Adrenal gland (tissue), 19 donors: ENCODE measurements at places on chromosomes 2 and 18. TPM values are rescaled to one million over a fixed set of nuclear protein-coding genes. Genes with fewer than 3 reads are reported as not detected.
A peak's percentile ranks its signal among the peaks of the same experiment; 100 is the strongest.

DNA sequence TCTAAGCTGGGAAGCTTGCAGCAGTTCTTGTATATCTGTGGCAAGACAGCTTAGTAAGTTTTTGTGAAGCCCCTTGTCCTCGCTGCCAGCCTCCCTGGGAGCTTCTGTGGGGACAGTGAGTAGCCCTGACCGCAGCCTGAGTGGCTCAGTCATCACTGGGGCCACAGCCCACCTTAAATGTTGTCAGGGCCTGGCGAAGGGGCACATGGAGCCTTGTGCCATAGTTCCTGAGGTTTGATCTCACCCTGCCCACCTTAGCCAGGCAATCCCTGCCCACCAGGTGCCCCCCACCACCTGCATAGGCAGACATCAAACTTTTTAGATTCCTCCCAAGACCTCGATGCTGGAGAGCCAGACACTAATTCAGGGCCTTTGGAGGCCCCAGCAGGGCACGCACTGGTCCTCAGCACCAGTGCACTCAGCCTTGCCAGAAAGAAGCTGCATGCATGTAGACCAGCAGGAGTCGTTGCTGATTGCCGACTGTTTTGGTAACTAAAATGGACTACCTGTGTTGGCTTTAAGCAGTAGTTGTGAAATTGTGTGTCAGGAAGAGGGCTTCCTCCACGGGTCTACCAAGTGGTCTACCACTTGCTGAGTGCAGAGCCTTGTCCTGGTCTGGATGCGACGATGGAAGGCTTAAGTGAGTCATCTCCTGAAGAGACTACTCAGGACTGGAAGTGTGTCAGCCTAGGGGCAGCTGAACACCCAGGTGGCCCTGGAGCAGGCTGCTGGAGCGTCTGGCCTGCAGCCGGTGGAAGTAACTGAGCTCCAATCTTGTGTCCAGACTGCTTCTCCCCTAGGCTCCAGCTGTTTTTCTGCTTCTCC, 233.1 kb downstream of the SEPTIN10 start:
- DNase-seq, result no peak
- H3K4me1 ChIP-seq, result peaks cover 12% of the 10 kb centered on the region
- no peaks in the 10 kb centered on the region for H3K27me3 ChIP-seq
- no peaks in the 10 kb centered on the region for H3K36me3 ChIP-seq
- no peak overlapping the region for H3K27ac ChIP-seq

DNA sequence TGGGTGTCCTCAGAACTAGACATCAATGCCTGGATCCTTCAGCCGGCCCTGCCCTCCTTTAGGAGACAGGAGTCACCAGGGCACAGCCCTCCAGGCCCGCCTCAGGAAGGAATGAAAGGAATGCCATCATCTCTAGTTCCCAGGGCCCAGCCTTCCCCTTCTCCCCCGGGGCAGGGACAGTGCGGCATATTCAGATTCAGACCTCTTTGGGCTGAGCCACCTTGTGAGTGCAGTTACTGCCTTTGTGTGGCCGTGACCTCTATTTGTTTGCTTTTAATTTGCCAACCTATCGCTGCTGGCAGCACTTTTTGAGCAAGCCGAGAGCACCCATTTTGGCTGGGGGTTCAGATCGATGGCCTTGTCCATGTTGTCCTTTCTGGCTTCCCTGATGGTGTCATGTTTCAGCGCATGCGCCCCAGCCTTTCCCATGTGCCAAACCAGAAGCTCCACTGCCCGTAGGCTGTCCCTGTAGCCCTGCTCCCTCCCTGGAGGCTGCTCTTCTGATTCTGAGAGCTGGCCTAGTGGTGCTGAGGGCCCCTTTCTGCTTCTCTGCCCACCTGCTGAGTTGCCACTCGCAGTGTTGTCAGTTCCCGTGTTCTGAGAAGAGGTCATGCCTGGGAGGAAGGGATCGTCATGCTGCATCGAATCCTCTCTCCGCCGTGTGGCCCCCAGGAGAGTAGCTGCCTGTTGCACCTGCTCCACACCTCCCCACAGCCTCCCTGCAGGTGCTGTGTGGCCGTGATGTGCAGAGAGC, 10.9 kb downstream of the ANKRD23 start:
- H3K27ac ChIP-seq, result peak overlapping the region; percentile 66
- no peaks in the 10 kb centered on the region for H3K36me3 ChIP-seq
- H3K27me3 ChIP-seq, result no peaks in the 10 kb centered on the region
- H3K4me3 ChIP-seq, result no peak overlapping the region
- H3K4me1 ChIP-seq, result peaks cover 22% of the 10 kb centered on the region

The PROC gene
- not detected for total RNA-seq

- peaks cover 7% of the 10 kb centered on the region for H3K4me1 ChIP-seq
- no peak overlapping the region for H3K4me3 ChIP-seq
- no peak for DNase-seq
- H3K27ac ChIP-seq, result no peak overlapping the region
- H3K27me3 ChIP-seq, result no peaks in the 10 kb centered on the region
Observed at GRCh38 chr2:693606-694005, 16.4 kb upstream of the TMEM18 start.

- no peak for DNase-seq
- no peaks in the 10 kb centered on the region for H3K36me3 ChIP-seq
- peaks cover 14% of the 10 kb centered on the region for H3K4me1 ChIP-seq
- H3K4me3 ChIP-seq, result no peak overlapping the region
- no peak overlapping the region for H3K27ac ChIP-seq
Observed at GRCh38 chr2:100731535-100731981, 88.4 kb upstream of the NPAS2 start.

- H3K27ac ChIP-seq, result no peak overlapping the region
- H3K36me3 ChIP-seq, result peaks cover under 1% of the 10 kb centered on the region
- H3K4me3 ChIP-seq, result no peak overlapping the region
- H3K27me3 ChIP-seq, result no peaks in the 10 kb centered on the region
- DNase-seq, result no peak
Observed at GRCh38 chr2:126703311-126703710, 47.4 kb downstream of the GYPC start.

DNA sequence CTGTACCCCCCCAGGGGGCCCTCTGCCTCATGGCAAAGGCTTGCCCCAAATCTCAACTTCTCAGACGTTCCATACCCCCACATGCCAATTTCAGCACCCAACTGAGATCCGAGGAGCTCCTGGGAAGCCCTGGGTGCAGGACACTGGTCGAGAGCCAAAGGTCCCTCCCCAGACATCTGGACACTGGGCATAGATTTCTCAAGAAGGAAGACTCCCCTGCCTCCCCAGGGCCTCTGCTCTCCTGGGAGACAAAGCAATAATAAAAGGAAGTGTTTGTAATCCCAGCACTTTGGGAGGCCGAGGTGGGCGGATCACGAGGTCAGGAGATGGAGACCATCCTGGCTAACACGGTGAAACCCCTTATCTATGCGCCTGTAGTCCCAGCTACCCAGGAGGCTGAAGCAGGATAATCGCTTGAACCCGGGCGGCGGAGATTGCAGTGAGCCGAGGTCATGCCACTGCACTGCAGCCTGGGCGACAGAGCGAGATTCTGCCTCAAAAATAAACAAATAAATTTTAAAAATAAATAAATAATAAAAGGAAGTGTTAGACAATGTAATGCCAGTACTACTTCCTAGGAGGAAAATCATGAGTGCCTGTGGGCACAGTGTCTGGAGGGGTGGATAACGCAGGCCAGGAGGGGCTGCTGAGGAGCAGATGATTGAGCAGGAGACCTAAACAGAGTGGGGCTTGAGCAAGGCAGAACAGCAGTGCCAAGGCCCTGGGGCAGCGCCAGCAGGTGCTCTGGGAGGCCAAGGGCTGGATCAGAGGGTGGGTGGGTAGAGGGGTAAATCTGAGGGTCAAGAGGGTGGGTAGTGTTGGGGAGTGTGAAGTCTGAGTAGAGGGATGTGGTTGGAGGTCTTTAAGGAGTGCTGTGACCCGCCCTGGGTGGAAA, 4.0 kb downstream of the ALPP start:
- no peak overlapping the region for H3K27ac ChIP-seq
- no peaks in the 10 kb centered on the region for H3K4me1 ChIP-seq
- DNase-seq, result no peak
- peaks cover 29% of the 10 kb centered on the region for H3K27me3 ChIP-seq
- H3K36me3 ChIP-seq, result no peaks in the 10 kb centered on the region
- H3K4me3 ChIP-seq, result no peak overlapping the region

GRCh38 chr2:119222863-119223520, 642 bp upstream of the STEAP3 start:
- no peak overlapping the region for H3K4me3 ChIP-seq
- H3K4me1 ChIP-seq, result peaks cover 13% of the 10 kb centered on the region
- DNase-seq, result no peak
- no peaks in the 10 kb centered on the region for H3K36me3 ChIP-seq
- H3K27me3 ChIP-seq, result no peaks in the 10 kb centered on the region

DNA sequence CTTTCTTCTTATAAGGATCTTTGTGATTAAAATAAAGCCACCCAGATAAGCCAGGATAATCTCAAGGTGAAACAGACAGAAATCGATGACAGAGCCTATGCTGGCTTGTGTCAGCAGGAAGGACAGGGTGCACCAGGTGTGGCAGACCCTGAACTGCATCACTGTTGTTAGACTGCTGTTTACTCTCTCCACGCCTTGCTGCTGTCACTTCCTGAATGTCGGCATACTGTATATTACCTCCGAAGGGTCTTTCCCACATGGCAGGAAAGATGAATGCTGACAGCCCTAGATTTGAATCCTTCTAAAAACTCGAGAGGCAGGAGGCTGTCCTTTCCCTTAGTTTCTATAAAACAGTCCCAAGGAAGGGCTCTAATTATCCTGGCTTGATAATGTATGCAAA, 18.9 kb upstream of the TMEM163 start:
- no peak for DNase-seq
- no peak overlapping the region for H3K27ac ChIP-seq
- no peaks in the 10 kb centered on the region for H3K36me3 ChIP-seq
- H3K4me1 ChIP-seq, result no peaks in the 10 kb centered on the region
- no peak overlapping the region for H3K4me3 ChIP-seq
- no peaks in the 10 kb centered on the region for H3K27me3 ChIP-seq

The MALL gene
- 3.1 TPM for total RNA-seq

DNA sequence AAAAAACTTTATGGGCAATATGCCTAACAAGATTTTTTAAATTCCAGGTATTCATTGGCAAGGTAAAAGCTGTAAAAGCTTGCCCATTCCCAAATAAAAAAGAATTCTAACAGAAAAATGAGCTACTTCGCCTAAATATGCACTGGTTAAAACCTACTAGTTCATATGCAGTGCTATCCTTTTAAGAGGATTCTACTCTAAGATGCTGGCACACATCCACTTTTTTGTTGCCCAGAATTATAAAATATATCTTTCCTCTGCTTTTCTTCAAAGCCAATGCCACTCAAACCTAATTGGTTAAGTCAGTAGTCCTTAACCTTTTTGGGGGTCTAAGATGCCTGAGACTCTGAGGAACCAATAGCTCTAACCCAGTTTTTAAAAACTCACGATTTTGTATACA, 3.2 kb downstream of the XPO1 start:
- H3K36me3 ChIP-seq, result no peaks in the 10 kb centered on the region
- H3K27me3 ChIP-seq, result no peaks in the 10 kb centered on the region

DNA sequence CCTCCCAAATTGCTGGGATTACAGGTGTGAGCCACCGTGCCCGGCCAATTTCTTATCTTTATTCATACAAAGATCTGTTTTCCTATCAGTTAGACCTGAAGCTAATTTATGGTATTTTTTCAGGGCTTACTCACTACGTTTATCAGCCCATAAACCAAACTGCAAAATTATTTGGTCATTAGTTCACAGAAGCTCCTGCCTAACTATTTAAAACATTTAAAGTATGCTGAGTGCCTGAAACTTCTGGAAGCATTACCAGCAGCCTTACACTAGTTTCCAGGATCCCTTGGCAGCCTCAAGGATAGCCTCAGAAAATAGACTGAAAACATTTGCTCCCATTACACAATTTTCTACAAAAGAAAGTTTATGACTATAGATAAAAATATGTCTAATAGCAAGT, 68.8 kb downstream of the GALNT13 start:
- H3K4me3 ChIP-seq, result no peak overlapping the region
- no peaks in the 10 kb centered on the region for H3K36me3 ChIP-seq
- H3K4me1 ChIP-seq, result no peaks in the 10 kb centered on the region
- no peaks in the 10 kb centered on the region for H3K27me3 ChIP-seq
- no peak for DNase-seq
- H3K27ac ChIP-seq, result no peak overlapping the region

The RAX gene
- not detected for total RNA-seq

DNA sequence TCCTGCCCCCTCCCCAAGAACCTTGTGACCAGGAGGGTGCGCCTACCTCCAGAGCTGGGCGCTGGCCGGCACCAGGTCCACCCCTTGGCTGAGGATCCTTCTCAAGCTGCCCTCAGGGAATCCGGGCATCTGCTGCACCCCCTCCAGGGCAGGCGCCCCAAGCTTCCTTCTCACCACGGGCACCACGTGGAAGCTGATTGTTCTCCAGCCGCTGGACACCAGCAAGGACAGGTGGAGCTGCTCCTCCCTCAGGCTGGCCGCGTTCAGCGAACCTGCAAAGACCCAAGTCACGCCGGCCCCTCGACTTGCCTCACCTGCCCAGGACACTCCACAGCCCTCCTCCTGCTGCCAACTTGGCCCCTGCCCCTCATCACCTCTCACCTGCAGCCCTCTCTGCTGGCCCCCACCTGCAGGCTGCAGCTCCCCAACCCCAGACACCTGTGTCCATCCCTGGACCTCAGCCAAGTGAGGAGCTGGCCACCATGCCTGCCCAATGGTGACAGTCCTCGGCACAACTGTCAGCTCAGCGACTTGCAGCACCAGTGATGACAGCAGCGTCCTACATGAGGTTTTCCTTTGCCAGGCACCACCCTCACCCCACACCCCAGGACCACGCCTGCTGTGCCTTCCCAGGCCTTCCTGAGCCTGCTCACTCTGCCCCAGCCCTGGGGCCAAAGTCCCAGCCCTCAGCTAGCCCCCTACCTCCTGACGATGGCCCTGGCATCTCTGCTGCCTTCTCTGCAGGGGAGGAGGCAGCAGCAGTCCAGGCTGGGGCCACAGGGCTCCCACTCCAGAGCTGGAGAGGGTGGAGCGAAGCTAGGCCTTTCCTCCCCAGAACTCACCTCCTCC, 4.2 kb downstream of the MAB21L4 start:
- no peak overlapping the region for H3K4me3 ChIP-seq
- DNase-seq, result no peak

DNA sequence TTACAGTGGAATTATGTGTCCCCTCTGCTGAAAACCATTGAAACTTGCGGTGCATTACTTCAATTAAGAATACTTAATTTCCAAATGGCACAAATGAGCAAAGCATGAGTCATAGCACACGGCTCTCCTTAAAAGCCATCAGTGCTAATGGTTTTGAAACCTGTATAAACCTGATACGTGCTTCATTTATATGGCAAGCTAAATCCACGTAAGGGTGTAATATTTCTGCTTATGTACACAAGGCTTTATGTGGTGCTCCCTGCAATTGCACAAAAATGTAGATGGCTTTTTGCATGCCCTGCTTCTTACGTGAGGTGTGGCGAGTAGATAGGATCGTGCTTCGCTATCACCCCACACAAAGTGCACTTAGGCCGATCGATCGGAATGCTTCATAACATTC, 840.9 kb downstream of the GALR1 start:
- DNase-seq, result no peak
- H3K27me3 ChIP-seq, result no peaks in the 10 kb centered on the region
- no peak overlapping the region for H3K27ac ChIP-seq
